ENCODE measurements at places on chromosomes 12 and 14. TPM values are rescaled to one million over a fixed set of nuclear protein-coding genes. Genes with fewer than 3 reads are reported as not detected.

DNA sequence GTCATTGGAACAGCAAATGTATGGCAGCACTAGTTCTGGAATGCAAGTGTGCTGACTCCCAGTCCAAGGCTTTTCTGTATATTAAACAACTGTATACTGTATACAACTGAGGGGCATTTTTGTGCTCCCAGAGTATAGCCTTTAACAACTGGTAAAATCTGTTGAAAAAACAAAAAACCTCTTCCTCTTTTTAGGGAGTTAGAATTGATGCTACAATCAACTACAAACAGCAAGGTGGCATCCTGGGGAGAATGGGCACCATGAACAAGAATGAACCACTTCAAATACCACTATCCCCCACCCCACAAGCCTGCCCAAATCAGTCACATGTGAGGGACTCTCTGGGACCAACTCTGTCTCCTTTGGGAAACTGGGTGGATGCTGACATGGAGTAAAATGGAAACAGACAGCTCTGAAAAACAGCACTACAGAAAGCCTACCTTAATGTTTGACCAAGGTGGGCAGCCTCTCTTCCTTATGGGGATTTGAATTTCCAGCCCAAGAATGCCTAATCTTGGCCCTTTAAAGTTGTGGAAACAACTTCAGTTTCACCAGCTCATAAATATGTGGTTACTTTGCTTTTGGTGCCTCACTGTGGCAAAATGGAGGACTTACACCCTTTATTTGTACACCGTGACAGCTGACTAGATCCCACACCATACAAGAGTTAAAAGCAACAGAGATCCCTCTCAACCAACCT, 7.5 kb downstream of the VTI1B start:
- H3K36me3 ChIP-seq = no peaks in the 10 kb centered on the region
- DNase-seq = peak; percentile 45
- no peak overlapping the region for H3K27ac ChIP-seq
- peaks cover 43% of the 10 kb centered on the region for H3K4me1 ChIP-seq
- no peaks in the 10 kb centered on the region for H3K27me3 ChIP-seq

GRCh38 chr12:111311011-111311410, 57.9 kb downstream of the PHETA1 start:
- H3K27ac ChIP-seq = no peak overlapping the region
- H3K4me1 ChIP-seq = peaks cover 6% of the 10 kb centered on the region
- H3K4me3 ChIP-seq = no peak overlapping the region
- H3K27me3 ChIP-seq = no peaks in the 10 kb centered on the region
- no peaks in the 10 kb centered on the region for H3K36me3 ChIP-seq

DNA sequence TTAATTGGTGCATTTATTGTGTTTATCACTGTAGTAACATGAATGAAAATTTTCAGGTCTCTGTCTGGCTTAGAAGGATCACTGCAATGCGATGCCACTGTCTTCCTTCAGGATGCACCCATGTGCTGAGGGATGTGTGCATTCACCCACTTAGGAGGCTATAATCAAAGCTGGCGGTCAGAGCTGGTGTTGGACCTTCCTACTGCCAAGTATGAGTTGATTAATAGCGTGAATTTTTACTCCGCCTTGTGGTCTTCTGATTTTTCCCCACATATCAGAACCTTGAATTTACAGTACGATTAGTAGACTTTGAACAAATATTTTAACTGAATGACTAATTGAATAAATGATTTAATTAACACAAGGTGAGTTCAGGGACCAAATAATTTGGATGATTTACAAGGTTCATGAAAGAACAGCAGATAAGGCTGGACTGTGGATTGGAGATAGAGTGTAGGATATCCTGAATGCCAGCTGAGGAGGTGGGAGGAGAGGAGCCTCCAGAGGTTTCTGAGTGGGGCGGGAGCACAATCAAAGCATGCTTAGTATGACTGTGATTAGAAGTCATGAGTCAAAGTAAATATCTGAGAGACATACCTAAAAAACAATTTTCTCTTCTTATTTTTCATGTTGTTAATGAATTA, 50.1 kb downstream of the RERG start:
- no peaks in the 10 kb centered on the region for H3K36me3 ChIP-seq
- H3K4me1 ChIP-seq = no peaks in the 10 kb centered on the region
- DNase-seq = no peak

- H3K27ac ChIP-seq = no peak overlapping the region
- no peaks in the 10 kb centered on the region for H3K27me3 ChIP-seq
- no peak for DNase-seq
- H3K4me3 ChIP-seq = no peak overlapping the region
- H3K4me1 ChIP-seq = no peaks in the 10 kb centered on the region
Measured at GRCh38 chr12:114192013-114192412, 213.9 kb downstream of the TBX5 start.

The OLR1 gene
- total RNA-seq = 0.42 TPM

The RNASE3 gene
- total RNA-seq = not detected

The GLS2 gene
- total RNA-seq = 9.8 TPM

The ACOT6 gene
- total RNA-seq = not detected

The TAS2R31 gene
- 3.2 TPM for total RNA-seq

All from CD4-positive, alpha-beta memory T cell (primary cell).